Stimulated activated CD4-positive, alpha-beta T cell treated with anti-CD3 and anti-CD28 coated beads, Interleukin-4, amount 100 ng/mL, for 1 hour (primary cell): ENCODE measurements at places on chromosomes 11 and 22.

DNA sequence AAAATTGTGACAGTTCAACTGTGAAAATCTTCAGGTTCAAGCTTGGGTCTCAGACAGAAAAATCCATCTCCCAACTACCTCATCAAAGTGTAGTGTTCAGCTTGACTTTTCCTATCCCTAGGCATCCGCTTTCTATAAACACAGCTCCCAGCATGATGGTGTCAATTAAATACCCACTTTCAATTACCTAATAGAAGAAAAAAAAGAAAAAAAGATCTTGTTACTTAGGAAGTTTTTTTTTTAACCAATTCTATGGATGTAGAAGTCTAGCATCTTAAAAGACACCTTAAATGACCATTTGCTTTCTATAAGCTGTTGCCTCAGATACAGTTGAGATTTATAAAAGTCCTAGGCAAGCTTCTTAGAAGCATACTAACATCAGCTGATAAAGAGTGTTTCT, 244.1 kb upstream of the MTNR1B start:
- DNase-seq: no peak

DNA sequence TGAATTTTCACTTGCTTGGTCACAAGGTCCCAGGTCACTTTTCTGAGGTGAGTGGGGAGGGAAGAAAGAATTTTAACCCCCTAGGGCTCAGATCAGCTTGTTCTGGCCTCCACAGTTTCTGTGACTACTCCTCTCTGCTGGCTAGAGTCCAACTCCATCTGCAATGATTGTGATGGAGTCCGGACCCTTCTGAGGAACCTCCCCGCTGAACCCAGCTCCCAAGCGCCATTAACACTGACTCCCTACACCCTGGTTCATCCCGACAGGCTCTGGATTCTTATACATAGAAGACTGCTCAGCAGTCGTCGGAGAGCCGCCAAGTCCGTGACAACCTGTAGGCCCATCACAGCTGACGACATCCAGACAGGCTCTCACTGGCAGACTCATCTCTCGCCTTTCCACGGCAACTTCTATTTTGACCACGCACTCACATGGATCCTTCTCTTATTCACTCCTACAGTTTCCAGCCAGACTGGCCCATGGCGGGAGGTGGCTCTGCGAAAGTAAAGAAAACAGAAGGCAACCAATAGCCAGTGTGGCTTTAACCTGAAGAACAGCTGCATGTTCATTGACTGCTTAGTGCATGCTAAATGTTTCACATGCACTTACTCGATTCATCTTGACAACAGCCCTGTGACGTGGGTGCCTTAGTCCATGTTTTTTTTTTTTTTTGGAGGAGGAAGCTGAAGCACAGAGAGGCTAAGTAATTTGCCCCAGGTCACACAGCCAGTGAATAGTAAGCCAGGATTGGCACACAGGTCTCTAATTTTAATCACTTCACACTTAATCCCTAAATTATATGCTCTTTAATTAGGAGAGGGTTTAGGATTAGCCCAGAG, 68.0 kb upstream of the PRDM11 start:
- DNase-seq: no peak

- no peak for DNase-seq
Observed at GRCh38 chr11:77027275-77027674, 6.9 kb upstream of the B3GNT6 start.

DNA sequence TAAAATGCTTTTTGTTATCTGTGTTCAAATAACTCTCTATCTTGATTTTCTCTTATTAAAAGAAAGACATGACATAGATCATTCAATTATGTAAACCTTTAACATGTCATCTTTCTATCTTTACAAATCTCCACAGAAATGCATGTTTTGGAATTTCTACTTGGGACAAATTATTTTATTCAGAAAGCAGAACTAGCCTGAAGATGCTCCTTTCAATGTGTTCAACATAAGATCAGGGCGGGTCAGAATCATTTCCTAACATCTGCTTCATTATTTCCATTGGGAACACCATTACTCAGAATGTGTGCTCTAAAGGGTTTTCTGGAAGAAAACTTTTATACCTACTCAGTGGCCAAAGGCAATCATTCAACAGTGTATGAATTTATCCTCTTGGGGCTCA, at the start of gene OR5AL1:
OR5AL1 (plus strand) TSS at position 301 of the 400 bp plus-strand sequence.
- DNase-seq: no peak

- no peak for DNase-seq
Observed at GRCh38 chr11:73869332-73869949, 7.2 kb downstream of the COA4 start.

GRCh38 chr11:13776134-13776815, 107.8 kb downstream of the FAR1 start:
- DNase-seq: peak; percentile 6

GRCh38 chr22:20024650-20025397, 3.9 kb downstream of the TANGO2 start:
- DNase-seq: no peak

DNA sequence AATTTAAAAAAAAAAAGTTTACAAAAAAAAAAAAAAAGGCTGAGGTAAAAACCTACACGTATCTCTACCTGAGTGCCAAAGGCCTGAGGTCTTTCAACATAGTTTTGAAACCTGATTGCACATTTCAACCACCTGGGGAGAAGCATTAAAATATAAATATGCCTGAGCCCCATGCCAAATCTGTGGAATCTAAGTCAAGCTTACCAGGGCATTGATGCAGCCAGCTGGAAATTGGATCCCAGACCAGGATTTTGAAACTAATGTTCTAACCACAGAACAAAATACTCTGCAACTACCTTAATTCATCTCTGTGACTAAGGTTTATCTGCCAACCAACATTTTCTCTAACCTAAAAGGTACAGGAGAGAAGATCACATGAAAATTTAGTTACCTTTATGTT, 38.8 kb upstream of the CHRNA10 start:
- no peak for DNase-seq

- DNase-seq: no peak
Observed at GRCh38 chr22:17418890-17419324, 49.6 kb downstream of the CECR2 start.

GRCh38 chr11:55806248-55806647, 4.9 kb upstream of the OR5L1 start:
- no peak for DNase-seq
